RWPE2 (cell line): ENCODE measurements at places on chromosomes 3 and 15.

DNA sequence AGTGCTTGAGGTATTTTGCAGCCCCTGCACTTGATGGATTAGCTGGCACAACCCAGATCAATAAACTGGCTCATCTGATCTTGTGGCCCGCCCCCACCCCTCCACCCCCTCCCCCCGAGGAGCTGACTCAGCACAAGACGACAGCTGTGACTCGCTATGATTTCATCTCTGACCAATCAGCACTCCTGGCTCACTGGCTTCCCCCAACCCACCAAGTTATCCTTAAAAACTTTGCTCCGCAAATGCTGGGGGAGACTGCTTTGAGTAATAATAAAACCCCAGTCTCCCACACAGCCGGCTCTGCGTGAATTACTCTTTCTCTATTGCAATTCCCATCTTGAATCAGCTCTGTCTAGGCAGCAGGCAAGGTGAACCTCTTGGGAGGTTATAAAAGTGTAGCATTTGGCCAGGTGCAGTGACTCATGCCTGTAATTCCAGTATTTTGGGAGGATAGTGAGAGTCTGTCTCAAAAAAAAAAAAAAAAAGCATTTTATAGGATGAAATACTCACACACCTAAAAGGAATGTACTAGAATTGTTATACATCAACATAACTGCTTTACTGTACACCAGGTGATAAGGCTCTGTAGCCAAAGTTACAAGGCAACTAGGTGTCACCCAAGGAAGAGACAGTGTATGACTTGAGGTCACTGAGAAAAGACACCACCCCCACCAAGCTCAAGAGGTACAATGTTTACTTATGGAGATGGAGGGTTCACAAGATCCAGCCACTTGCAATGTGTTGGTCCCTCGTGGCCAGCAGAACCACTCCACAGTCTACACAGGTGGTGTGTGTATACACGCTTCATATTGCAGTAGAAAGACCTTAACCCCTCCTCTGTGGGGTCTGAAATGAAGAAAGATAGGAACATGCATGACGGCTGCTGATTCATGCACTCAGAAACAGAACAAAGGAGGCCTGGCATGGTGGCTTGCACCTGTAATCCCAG is 8.6 kb downstream of the ZNF445 start:
- DNase-seq: no peak

GRCh38 chr3:99753268-99753975 is 64.2 kb upstream of the CMSS1 start:
- DNase-seq: no peak

DNA sequence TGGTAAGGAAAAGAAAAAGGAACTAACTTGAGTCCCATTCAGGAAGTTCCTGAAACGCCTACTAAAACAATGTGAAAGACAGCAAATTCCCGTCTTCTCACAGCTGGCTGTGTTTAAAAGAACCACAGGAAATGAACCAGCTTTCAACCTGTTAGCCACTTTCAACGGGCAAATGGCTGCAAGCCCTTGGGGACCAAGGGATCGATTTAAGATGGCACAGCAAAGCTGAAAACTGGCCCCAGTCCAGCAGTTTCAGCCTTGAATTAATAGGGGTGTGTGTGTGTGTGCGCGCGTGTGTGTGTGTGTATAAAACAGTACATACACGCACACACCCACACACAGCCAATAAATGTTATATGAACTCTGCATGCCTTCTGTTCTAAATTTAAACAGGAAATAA is 168.7 kb upstream of the TMCO5A start:
- no peak for DNase-seq

GRCh38 chr15:57743424-57743823 is 36.9 kb downstream of the POLR2M start:
- no peak for DNase-seq

DNA sequence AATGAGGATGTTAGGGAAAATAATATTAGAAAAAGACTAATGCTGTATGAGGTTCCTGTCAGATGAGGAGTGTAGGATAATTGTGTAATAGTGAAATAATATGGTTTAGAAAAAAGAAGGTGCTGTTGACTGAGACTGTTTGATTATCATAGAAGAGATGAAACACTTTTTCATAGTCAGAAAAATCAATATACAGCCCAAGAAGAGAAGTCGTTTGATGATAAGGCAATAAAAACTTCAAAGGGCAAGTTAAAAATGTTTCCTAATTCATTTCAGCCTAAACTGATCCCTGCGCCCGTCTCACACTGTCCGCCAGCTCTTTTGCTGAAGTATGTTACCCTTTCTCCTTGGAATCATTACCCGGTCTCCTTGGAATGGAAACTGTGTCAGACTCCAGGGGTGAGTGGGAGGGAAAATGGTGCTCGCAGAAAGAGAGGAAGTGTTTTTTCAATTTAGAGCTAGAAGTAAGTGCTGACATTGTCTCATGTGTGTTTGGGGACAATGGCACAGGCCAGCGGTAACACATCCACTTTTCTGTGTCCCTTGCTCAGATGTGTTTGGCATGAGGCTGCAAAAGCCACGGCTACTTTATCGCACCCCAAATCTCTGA is 23.6 kb downstream of the DUT start:
- DNase-seq: no peak

DNA sequence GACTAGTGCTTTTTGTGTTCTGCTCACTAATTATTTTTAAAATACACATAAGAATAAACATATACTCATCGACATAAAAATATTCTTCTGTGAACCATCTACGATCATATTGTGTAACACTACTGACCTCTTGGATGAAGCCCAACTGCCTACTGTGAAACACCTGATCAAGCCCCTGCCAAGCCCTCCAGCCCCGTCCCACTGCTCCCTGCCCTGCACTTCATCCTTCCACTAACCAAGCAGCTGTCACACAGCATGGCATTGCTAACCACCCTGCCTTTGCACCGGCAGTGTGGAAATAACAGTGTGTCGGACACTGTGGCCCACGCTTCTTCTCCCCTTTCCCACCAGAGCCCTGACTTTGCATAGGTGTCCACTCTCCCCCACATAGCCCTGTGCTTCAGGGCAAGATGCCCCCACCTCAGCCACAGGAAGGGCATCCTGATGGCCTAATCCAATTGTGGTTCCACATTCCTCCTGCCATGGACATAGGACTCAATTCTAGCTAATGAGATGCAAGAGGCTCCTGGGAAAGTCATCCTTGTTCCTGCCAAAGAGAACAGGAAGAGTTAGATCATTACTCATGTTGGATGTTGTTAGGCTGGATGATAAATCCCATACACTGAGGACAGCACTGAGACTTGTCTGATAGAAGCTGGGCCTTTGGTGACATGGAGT is 35.0 kb upstream of the ARID3B start:
- DNase-seq: no peak

GRCh38 chr15:56017920-56018319 is 24.5 kb upstream of the NEDD4 start:
- DNase-seq: no peak

DNA sequence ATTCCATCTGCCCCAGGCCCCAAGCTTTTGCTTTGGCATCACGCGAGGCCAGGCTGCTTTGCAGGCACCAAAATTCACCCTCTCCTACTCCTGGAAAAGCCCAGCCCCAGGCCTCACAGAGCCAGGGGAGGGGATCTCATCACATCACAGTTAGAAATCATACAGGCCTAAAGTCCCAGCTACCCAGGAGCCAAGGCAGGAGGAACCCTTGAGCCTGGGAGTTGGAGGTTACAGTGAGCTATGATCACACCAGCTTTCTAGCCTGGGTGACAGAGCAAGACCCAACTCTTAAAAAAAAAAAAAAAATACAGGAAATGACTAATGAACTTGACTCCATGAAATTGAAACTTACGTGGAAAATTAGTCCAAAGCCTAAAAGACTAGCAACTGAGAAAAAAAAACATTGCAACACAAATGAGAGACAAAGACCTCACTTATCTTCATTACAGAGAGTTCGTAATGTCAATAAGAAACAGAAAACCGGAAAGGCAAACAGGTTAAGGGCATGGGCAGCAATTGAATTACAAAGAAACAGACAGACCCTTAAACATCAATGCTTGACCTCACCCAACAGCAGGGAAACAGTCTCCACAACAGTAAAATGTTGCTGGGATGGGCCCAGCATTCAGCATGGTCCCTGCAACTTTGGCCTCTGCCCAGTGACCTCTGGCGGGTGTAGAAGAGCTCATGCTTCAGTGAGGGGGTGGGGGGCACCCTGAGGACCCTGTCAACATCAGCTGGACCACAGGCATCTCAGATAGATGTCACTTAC is 151.5 kb downstream of the LRRK1 start:
- DNase-seq: peak; percentile 52

GRCh38 chr3:128617557-128618397 is 32.8 kb downstream of the RPN1 start:
- DNase-seq: peak; percentile 93

DNA sequence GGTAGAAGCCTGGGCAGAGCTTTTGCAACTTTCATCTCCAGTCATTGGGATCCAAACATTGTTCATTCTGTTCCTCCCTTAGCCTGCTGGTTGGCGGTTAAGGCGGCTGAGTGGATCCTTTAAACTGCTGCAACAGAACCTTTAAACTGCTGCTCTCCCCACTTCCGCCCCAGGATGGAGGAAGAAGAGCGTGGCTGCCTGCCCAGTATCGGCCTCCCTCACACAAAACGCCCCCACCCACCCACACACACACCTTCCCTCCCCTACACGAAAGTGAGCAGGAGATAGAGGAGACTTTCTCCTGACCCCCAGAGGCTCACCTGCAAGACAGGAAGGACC is 460 bp upstream of the ZMAT3 start:
- DNase-seq: no peak

DNA sequence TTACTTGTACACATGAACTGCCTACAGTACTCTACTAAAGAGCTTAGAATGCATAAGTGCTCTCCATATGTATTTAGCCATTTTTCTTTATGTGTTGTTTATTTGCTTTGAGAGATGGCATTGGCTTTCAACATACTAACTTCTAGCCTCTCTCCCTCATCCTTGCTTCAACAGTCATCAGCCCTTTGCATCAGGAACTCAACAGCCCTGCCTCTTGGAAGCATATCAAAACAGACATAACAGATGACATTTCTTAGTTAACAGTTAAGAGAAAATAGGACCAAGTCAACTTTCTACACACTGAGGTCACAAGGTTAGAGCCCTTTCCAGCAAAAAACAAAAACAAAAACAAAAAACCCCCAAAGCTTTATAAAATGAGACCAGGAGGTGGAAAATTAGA is 145.6 kb downstream of the TCF12 start:
- no peak for DNase-seq

DNA sequence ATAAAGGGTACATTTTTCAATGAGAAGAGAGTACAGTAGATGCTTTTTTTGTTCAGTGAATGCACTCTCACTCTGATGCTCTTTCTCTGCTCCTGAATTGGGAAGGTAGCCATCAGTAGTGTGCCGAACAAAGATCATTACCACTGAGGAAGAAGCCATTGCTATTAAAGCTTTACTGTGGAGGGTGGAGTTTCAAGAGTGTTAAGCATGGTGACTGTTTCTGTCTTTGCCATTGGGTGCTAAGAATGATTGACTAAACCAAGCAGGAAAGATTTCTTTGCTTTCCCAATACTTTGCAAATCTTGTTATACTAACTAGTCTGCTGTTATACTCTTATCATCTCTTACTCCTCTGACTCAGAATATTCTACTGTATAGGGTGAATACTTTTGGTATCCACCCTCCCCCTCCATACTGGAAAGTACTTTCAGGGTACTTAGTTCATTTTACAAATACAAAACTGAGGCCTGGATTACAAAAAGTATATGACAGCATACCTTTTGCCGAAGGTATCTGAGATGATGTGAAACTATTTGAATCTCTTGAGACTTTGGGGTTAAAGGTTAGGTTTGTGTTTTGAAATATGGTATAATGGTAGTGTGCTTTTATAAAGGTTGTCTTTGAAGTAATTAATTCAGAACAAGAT is 1.7 kb downstream of the RAB11A start:
- DNase-seq: no peak

- no peak for DNase-seq
Observed at GRCh38 chr15:63072023-63072650, 29.6 kb downstream of the TPM1 start.

DNA sequence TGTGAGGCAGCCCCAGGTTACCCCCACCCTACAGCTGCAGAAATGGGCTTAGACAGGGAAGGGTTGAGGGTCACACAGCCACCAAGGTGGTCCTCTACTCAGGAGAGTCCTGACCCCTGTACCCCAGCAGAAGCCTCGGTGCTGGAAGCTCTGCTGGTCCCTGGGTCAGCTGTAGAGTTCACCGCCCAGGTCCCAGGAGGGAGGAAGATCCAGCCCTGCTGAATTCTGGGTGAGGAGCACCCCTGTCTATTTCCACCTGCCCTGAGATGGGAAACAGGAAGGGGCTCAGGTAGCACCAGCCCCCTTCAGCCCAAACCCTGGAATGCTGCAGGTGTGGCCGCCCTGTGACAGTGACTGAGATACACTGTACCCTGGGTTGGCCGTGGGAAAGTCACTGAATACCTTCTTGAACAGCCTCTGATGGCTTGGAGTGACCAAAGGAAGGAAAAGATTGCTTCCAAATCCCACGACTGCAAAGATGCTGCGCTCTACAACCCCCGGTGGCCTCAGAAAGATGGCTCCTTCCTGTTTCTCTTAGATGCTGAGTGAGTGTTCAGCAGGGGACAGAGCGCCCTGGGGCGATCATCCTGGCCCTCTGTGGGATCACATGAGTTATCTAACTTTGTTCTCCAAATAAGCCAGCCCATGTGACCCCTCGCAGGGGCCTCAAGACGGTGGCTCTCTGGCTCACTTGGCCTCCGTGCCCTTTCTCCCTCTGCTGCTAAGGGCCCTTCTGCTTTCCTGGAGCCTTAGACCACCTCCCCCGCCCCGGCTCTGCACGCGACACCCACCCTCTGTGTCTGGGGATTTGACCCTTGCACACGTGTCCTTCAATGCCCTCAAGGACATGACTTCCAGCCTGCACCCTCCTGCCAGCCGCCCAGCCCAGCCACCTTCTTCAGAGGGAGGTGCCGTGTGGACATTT is 141.9 kb downstream of the NSMCE3 start:
- peak; percentile 61 for DNase-seq

DNA sequence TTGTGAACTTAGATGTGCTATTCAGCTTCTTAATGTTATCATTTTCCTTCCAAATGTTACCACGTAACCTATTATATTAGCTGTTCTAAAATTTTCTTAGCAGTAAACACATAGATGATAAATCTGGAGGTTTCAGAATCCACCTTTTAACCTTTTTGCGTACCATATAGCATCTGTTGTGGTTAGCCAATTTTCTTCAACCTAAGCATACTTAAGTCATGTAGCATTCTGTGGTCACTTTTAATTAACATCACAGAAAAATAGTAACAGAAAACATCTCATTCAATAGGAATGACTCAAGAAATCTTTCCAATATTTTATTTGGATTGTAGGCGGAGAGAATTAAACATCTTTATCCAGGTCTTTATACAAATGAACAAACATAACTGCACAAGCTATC is 1465.3 kb upstream of the GBE1 start:
- no peak for DNase-seq

DNA sequence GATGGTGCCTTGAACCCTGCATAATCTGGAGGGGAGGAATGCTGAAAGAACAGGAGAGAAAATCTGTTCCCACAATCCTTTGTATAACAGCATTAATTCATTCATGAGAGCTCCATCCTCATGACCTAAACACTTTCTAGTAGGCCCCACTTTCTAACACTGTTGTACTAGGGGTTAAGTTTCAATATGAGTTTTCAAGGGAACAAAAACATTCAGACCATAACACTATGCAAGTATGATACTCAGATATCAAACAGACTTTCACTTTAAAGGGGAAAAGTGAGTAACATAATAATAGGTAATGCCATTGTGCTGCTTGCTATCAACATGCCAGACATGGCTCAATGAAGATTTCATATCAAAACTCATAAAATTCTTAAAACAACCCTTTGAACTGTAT is 32.4 kb upstream of the PLSCR2 start:
- no peak for DNase-seq

GRCh38 chr3:188126276-188126675 is 27.7 kb upstream of the LPP start:
- no peak for DNase-seq

- DNase-seq: no peak
Observed at GRCh38 chr3:58403513-58404109, 30.0 kb downstream of the PDHB start.
